ENCODE measurements at places on chromosomes 5 and 9.
A peak's percentile ranks its signal among the peaks of the same experiment; 100 is the strongest.

DNA sequence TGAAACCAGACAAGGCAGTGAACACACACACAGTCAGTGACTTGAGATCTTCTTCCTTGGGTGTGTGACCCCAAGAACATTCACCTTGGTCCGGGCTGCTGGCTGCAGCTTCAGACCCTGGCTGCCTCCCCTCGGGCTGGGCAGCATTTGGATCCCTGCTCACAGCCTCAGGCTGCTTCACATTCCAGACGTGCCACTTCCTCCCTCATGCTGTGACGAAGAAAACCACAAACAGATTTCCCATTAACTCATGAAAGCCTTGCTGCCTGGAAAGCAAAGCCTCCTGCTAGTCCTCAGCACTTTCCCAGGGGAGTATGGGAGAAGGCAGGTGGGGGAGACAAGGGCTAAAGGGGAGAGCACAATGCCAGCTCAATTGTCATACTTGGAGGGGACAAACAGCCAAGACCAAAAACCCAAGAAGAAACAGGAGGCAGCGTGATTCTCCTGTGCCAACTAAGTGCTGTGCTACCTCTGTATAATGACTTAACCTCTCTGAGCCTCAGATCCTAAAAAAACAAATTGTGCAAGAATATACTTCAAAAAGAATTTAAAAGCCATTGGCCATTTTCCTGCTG is 594.6 kb upstream of the BRINP1 start:
- DNase-seq: peak; percentile 94

GRCh38 chr9:129285382-129285781 is 107.3 kb upstream of the IER5L start:
- no peak for DNase-seq

DNA sequence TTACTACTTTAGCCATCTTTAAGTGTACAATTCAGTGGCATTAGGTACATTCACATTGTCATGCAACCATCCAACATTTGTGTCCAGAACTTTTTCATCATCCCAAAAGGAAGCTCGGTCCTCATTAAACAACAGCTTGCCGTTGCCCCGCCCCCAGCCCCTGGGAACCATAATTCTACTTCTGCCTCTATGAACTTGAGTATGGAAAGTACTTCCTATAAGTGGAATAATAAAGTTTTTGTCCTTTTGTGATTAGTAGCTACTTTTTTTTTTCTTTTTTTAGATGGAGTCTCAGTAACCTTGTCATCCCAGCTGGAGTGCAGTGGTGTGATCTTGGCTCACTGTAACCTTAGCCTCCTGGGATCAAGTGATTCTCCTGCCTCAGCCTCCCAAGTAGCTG is 5.0 kb downstream of the GBGT1 start:
- DNase-seq: no peak

- DNase-seq: no peak
Measured at GRCh38 chr5:178349075-178349511, 116.5 kb upstream of the PHYKPL start.

GRCh38 chr9:116951588-116952435 is 264.7 kb downstream of the TRIM32 start:
- DNase-seq: peak; percentile 51

DNA sequence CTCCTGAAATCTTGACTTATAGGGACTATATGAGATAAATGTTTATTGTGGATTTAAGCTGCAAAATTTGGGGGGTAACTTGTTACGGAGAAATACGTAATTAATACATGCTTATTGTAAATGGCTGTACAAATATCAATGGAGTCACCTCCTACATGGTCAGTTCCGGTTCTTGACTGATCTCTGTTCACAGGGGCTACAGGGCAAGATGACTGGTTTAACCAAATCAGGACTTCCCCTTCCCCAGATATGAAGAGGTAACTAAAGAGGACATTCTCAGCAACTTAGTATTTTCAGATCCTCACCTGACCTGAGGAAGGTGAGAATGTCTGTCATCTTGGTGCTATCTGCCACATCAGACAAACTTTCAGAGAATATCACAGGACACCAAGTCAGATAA is 54.7 kb downstream of the PTCD2 start:
- no peak for DNase-seq

DNA sequence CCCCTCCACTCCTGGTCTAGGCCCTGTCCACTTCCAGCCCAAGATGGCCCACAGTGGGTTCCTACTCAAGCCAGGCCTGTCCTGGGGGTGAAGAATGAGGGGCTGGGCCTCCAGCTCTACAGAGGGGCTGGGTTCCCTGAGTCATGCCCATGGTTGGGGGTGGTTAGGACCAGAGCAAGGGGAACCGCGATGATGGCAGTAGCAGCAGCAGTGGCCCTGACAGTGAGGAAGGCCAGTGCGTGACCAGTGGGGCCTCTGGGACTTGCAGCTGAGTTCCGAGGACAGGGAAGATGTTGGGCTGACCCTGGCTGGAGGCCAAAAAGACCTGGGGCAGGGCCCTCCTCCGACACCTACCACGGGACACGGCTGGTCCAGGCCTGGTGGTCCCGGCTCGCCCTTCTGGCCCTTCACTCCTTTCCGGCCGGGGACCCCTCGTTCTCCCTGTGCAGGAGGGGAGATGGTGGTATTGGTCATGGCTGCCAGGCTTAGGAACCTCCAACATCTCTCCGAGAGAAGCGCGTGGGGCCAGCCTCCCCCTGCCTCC is 9.2 kb upstream of the PHYKPL start:
- DNase-seq: no peak

DNA sequence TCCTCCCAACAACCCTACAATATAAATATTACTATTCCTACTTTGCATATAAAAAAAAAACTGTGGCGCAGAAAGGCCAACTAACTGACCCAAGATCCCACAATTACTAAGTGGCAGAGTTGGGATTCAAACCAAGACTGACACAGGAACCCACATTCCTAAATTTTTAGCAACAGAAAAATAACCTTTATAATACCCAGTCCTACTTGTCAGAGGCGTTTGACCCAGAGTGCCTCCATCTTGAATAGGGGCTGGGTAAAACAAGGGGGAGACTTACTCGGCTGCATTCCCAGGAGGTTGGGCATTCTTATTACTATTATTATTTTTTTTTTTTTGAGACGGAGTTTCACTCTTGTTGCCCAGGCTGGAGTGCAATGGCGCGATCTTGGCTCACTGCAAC is 2.0 kb upstream of the SLC30A5 start:
- no peak for DNase-seq

- DNase-seq: no peak
Measured at GRCh38 chr5:15261269-15261995, 238.5 kb upstream of the FBXL7 start.

GRCh38 chr5:137693307-137693950 is 42.5 kb downstream of the KLHL3 start:
- no peak for DNase-seq

DNA sequence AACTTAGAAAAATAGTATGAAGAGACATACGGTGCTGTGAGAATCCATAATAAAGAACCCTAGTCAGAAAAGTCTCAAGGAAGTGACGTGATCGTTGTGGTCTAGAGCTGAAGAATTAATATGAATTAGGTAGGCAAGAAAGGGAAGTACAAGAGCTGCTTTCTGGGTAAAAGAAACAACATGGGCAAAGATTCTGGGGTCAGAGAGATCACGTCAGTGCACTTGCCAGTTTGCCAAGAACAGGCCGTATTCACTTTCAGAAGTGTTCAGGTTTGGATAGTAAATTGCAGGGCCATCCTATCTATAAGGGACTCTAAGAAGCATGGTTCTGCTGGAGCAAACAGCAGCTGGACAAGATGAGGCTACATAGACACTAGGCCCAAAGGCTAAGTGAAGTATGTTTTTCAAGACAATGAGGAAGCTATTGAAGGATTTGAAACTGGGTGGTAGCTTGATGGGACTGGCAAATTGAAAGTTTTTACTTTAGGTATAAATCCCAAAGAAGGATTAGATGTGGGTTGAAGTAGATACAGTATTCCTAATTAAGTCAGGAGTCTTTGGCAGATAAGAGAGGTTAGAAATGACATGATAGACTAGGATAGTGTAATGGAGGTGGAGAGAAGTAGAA is 4.8 kb upstream of the CHD1 start:
- no peak for DNase-seq

DNA sequence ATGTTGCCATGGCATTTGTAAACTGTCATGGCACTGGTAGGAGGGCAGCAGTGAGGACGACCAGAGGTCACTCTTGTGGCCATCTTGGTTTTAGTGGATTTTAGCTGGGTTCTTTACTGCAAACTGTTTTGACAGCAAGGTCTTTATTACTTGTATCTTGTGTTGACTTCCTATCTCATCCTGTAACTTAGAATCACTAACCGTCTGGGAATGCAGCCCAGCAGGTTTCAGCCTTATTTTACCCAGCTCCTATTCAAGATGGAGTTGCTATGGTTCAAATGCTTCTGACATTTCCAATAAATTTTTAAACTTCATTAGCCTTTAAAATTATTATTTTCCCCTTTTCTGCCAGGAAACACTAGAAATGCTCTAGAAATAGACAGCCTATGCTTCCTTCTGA is 839.1 kb downstream of the NR2F1-AS1 start:
- DNase-seq: no peak

- no peak for DNase-seq
Measured at GRCh38 chr9:98192503-98193335, at the start of gene CORO2A. TSS of gene CORO2A (minus strand) at chr9:98192637. CDS start at chr9:98157660, 34,977 bp downstream.

DNA sequence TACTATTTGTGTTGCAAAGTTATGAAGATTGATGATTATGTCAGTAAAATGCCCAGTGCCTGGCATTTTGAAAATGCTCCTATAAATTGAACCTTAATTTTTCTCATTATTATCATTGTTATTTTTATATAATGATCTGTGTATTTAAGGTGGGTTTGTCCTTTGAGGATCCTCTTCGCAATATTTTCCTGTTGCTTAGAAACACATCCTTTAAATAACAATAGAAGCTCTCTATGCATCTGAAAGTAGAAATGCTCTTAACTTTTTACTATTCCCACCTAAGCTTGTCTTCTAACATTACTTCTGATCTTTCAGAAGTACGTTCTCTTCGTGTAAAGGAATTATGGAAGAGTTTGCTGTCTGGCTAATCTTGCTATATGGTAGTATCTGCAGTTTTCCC is 214.7 kb upstream of the TLX3 start:
- DNase-seq: no peak

DNA sequence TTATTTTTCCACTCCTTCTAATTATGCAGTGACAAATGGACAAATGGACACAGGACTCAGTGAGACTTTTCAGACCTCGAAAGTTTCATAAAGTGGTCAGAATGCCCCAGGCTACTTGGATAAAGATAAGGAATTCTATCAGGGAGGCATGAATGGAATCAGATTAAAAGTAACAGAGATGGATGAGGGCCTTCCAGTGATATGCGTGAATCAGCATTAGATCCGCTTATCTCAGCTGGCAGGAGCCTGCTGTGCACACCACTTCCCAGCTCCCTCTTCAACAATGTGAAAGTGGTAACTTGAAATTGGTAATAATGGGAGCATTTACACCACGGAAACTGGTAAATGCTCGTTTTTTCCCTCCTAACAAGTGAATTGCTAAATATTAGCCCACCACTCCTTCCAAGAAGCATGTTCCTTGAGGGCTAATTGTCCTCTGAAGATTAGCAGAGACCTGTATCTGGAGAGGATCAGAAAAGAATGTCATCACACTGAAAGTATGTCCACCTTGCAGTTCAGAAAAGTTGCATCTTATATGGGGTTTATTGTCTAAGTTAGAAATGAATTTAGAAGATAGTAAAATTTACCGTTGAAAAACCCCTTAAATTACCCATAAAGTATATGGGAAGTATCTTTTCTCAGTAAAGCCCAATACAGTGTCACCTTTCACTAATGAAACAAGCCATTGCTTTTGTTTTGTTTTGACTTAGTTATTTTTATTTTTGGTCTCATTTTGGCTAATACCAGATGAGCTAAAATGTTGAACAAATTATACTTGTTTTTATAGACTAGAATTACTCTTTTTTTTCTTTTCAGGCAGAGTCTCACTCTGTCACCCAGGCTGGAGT is 125.3 kb downstream of the DPYSL3 start:
- DNase-seq: no peak

DNA sequence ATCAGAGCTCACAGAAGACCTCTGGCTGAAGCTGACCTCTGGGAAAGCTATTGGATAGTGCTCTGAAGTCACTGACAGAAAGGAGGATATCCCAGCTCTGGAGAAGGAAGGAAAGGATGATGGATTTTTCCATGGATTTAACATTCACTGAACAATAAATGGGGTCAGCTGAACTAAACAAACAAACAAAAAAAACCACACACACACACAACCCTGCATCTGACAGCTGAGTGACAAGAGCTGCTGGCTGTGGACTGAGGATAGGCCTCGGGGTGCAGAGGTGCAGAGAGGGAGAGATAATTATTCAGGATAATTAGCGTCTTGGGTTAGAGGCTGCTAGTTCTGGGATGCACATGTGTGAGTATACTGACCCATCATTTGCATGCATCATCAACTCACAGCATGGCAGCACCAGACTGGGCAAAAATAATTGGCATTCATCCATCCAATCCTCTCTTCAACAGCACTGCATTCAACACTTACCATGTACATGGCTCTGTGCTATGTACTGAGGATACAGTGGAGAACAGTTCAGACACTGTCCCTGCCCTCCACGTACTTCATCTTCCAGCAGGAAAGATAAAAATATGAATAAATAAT is 131.4 kb upstream of the TRIM32 start:
- DNase-seq: no peak

- peak; percentile 14 for DNase-seq
Measured at GRCh38 chr9:101601904-101602765, 7.4 kb upstream of the PPP3R2 start.

GRCh38 chr5:139414581-139415130 is 10.8 kb upstream of the SPATA24 start:
- DNase-seq: no peak

GRCh38 chr9:122099271-122099869 is 6.3 kb upstream of the TTLL11 start:
- DNase-seq: peak; percentile 28

DNA sequence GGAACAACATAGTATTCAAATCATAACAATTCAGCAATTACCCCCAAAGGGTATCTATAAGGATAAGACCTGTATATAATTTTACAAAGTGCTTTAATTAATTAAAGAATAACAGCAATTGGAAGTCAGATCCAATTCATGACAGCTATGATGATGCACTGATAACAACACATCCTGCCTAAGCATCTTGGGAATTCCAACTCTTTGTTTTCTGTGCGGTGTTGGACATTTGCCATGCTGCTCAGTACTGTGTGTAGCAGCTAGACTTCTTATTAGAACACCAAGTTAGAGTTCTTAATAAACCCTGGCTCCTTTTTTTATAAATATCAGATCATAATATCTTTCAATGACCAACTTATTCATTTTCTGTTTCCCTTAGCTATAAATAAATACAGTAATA is 209.0 kb downstream of the SEC61B start:
- DNase-seq: no peak

GRCh38 chr5:54645882-54646355 is 128.4 kb downstream of the SNX18 start:
- DNase-seq: no peak

GRCh38 chr9:91315191-91315590 is 46.5 kb downstream of the AUH start:
- no peak for DNase-seq

- DNase-seq: no peak
Measured at GRCh38 chr5:100761192-100761591, 141.9 kb downstream of the ST8SIA4 start.

DNA sequence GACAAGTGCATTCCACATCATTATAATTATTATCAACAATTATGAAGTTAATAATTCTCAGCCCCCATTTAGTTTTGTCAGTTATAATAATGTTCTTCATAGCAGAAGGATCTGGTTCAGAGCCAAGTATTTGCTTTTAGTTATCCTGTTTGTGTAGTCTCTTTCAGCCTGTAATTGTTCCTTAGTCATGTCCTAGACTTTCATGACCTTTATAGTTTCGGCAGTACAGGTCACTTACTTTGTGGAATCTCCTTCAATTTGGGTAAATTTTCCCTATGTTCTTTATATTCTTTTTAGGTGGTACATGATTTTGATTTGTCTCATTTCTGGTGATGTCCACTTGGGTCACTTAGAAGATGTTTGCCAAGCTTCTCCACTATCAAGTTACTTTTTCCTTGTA is 34.3 kb downstream of the UBE2R2 start:
- no peak for DNase-seq
